ENCODE measurements at places on chromosomes 5 and 9.

DNA sequence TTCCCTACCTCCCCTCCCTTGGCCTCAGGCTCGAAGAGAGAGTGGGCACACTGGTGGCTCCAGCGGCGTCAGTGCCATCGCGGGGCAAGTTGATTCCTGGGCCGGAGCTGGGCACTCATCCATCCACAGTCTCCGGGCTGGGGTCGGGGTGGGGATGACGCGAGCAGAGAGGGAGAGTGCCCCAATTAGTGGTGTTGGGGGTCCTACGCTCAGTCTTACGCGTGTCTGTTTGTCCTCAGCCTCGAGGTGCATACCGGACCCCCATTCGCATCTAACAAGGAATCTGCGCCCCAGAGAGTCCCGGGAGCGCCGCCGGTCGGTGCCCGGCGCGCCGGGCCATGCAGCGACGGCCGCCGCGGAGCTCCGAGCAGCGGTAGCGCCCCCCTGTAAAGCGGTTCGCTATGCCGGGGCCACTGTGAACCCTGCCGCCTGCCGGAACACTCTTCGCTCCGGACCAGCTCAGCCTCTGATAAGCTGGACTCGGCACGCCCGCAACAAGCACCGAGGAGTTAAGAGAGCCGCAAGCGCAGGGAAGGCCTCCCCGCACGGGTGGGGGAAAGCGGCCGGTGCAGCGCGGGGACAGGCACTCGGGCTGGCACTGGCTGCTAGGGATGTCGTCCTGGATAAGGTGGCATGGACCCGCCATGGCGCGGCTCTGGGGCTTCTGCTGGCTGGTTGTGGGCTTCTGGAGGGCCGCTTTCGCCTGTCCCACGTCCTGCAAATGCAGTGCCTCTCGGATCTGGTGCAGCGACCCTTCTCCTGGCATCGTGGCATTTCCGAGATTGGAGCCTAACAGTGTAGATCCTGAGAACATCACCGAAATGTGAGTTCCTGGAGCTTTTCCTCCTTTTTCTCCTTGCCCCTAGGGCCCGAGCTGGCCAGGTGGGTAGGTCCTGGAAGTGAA is 861 bp downstream of the NTRK2 start:
- no peak for DNase-seq

- no peak for DNase-seq
These were observed 7.1 kb upstream of the PTGES start for GRCh38 chr9:129759804-129760502.

- DNase-seq: no peak
These were observed 2.6 kb upstream of the ENC1 start for GRCh38 chr5:74643111-74643562.

- DNase-seq: no peak
These were observed 243.7 kb downstream of the SGCD start for GRCh38 chr5:156570615-156571014.

DNA sequence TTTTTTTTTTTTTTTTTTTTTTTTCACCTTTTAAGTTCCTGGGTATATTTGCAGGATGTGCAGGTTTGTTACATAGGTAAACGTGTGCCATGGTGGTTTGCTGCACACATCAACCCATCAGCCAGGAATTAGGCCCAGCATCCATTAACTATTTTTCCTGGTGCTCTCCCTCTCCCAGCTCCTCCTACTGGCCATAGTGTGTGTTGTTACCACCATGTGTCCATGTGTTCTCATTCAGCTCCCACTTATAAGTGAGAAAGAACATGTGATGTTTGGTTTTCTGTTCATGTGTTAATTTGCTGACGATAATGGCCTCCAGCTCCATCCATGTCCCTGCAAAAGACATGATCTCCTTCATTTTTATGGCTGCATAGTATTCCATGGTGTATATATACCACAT is 350.5 kb downstream of the MAN2A1 start:
- no peak for DNase-seq

GRCh38 chr5:29085142-29085541 is 2046.8 kb upstream of the CDH9 start:
- no peak for DNase-seq

DNA sequence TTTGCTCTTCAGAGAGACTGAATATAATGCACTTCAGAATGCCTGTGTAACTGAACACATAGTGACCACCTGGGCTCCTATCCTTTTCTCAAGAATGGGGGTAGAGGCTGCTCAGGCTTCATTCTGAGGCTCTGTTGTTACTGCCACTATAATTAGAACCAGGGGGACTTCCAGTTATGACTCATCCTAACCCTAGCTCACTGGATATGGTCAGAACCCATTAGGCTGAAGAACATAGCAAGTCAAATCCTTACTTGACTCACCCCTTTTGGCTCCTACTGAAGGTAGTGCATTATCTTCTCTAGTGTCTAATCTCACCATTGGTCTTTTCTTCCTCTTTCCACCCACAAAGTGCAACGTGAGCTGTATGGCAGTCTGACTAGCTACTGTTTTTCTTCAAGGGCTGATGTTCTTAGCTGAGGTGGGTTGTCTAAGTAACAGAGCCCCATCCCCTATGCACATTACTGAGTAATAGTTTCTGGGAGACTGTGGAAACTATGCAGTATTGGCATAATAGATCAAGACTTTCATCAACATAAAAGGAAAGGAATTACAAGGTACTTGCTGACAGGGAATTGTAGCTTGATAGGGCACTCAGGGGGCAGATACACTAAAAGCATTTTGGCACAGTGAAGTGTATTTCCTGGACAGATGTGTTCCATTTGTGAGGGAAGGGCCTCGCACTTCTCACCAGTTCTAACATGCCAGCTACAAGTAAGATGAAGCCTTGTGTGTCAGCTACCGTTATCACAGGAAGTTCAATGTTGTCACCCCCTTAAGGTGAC is 431.0 kb upstream of the MEF2C start:
- no peak for DNase-seq

GRCh38 chr9:100216178-100216787 is 117.2 kb downstream of the INVS start:
- peak; percentile 51 for DNase-seq

GRCh38 chr9:114076237-114077161 is 1.6 kb downstream of the AMBP start:
- no peak for DNase-seq

GRCh38 chr5:9947944-9948343 is 301.7 kb downstream of the ATPSCKMT start:
- DNase-seq: no peak

GRCh38 chr5:76291305-76292077 is 111.6 kb upstream of the IQGAP2 start:
- DNase-seq: no peak

- no peak for DNase-seq
These were observed 37.3 kb downstream of the CAPSL start for GRCh38 chr5:35900972-35901695.

DNA sequence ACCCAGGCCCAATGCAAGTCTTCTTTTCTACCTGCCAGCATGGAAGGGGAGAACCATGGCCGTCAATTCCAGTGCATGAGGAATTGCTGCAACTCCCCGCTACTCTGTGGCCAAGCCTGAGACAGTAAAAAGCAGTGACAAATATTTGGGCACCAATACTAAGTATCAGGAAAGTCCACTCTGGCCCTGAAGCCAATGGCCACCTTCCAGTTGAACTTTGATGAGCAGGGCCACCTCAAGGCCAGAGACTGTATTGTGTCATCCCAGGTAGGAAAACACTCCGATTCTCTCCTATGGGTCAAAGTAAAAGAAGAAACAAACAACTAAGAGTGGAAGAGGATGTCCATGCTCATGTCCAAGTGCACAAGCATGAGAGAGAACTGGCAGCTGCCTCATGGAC is 27.1 kb downstream of the RETREG1 start:
- DNase-seq: no peak

Measured in CMK (cell line).